ENCODE measurements at places on chromosomes 12 and 14. TPM values are rescaled to one million over a fixed set of nuclear protein-coding genes. Genes with fewer than 3 reads are reported as not detected.

- no peak overlapping the region for H3K27ac ChIP-seq
- peaks cover 13% of the 10 kb centered on the region for H3K4me1 ChIP-seq
- H3K36me3 ChIP-seq: no peaks in the 10 kb centered on the region
- H3K27me3 ChIP-seq: peaks cover 5% of the 10 kb centered on the region
Observed at GRCh38 chr12:113420996-113421595, 1.1 kb upstream of the SDSL start.

GRCh38 chr14:91998667-91999570 is 40.9 kb downstream of the TRIP11 start:
- no peak for DNase-seq
- peak overlapping the region; percentile 17 for H3K4me3 ChIP-seq
- H3K4me1 ChIP-seq: peaks cover 48% of the 10 kb centered on the region
- H3K36me3 ChIP-seq: peaks cover 47% of the 10 kb centered on the region

DNA sequence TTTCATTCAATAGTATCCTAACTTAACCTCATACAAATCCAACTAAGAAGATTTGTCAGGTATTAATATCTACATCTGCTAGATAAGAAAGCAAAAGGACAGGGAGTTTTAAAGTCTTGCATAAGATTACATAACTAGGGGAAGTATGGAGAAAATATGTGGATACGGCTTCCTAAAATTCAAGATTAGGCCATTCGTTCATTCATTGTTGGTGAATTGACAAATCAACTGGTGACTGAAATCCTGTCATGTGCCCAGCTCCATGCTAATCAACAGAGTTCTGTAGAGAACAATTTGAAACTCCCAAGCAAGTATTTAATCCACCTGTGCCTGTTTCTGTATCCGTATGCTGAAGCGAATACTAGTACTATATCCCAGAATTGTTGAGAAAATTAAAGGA is 260.9 kb upstream of the USP15 start:
- no peak for DNase-seq
- H3K27me3 ChIP-seq: peaks cover 2% of the 10 kb centered on the region
- no peaks in the 10 kb centered on the region for H3K4me1 ChIP-seq
- H3K4me3 ChIP-seq: no peak overlapping the region

- no peaks in the 10 kb centered on the region for H3K36me3 ChIP-seq
- DNase-seq: peak; percentile 25
- peaks cover 22% of the 10 kb centered on the region for H3K27me3 ChIP-seq
- H3K4me1 ChIP-seq: peaks cover 13% of the 10 kb centered on the region
Observed at GRCh38 chr12:66929121-66929520, 250.2 kb upstream of the GRIP1 start.

DNA sequence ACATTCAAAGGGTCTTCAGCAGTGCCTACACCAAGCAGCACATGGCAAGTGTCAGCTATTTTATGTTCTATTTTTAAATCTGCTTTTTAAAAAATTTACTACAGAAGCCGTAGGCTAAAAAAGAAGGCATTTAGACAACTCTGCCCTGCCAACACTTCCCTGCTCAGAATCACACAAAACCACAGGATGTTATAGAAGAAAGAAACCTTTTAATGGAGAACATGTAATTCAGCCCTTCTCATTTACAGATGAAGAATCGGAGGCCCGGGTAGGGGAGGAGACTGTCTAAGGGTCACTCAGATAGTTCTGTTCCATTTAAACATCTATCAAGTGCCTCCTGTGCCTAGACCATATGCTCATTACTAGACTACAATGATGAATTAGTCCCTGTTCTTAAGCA is 171.8 kb upstream of the NTF3 start:
- no peaks in the 10 kb centered on the region for H3K36me3 ChIP-seq
- H3K27me3 ChIP-seq: no peaks in the 10 kb centered on the region
- H3K27ac ChIP-seq: no peak overlapping the region
- no peak overlapping the region for H3K4me3 ChIP-seq

DNA sequence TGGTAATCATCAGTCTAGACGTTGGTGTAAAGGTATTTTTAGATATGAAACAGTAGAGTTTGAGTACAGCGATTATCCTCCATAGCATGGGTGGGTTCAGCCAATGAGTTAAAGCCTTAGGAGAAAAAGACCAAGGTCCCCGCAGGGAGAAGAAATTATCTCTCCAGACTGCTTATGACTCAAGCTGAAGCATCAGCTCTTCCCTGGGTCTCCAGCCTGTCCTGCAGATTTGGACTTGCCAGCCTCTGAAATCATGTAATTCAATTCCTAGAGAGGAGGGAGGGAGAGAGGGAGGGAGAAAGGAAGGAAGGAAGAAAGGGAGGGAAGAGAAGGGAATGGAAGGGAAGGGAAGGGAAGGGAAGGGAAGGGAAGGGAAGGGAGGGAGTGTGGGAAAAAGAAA is 12.0 kb upstream of the DTX1 start:
- no peak overlapping the region for H3K4me3 ChIP-seq
- H3K4me1 ChIP-seq: no peaks in the 10 kb centered on the region
- peaks cover 14% of the 10 kb centered on the region for H3K27me3 ChIP-seq

GRCh38 chr12:124837958-124838803 is 25.5 kb downstream of the SCARB1 start:
- H3K4me1 ChIP-seq: peaks cover 2% of the 10 kb centered on the region
- H3K36me3 ChIP-seq: no peaks in the 10 kb centered on the region
- no peak for DNase-seq
- H3K27me3 ChIP-seq: no peaks in the 10 kb centered on the region
- H3K27ac ChIP-seq: no peak overlapping the region
- H3K4me3 ChIP-seq: no peak overlapping the region

DNA sequence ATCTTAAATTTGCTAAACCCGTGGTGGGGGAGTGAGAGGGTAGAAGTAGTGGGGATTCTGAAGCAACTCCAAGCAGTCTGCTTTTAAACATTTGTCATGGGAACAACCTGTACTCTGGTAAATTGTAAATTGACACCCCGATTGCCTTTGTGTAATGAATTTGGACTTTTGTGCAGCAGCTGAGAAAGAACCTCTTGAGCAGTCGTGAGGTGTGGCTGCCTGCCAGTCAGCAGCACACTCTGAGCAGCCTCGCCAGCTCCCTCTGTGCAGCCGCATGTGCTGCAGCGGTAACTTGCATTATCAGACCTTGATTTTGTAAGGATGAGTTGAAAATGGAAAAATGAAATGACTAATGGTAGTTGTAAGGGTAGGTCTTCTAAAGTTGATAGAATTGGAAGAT is 74.3 kb downstream of the SUSD6 start:
- no peak overlapping the region for H3K4me3 ChIP-seq
- no peaks in the 10 kb centered on the region for H3K27me3 ChIP-seq
- peaks cover 26% of the 10 kb centered on the region for H3K36me3 ChIP-seq

GRCh38 chr14:96126783-96127271 is 77.8 kb upstream of the BDKRB2 start:
- peaks cover 6% of the 10 kb centered on the region for H3K27me3 ChIP-seq
- H3K36me3 ChIP-seq: no peaks in the 10 kb centered on the region
- peak overlapping the region; percentile 58 for H3K27ac ChIP-seq
- no peak for DNase-seq

GRCh38 chr12:63985456-63985855 is 141.0 kb downstream of the SRGAP1 start:
- no peaks in the 10 kb centered on the region for H3K4me1 ChIP-seq
- H3K36me3 ChIP-seq: no peaks in the 10 kb centered on the region
- H3K27ac ChIP-seq: no peak overlapping the region
- no peak overlapping the region for H3K4me3 ChIP-seq

DNA sequence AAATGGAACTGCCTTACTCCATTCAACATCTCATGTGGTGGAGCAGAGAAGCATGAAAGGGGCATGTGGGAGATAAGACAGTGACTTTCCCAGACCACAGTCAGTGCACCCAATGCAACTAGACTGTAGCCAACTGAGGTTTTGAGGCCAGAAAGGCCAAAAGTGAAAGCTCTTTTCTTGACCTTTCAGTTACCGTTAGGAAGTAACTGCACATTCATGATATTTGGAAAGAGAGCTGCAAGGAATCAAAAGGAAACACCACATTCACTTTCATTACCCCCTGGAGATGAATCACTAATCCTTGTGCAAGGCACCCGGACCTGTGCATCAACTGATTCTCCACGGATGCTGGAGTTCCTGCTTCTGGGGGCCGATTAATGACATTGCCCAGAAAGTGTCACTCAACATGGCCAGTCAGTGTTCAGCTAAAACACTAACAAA is 72.9 kb upstream of the ELK3 start:
- H3K4me3 ChIP-seq: no peak overlapping the region
- no peak for DNase-seq
- peaks cover 17% of the 10 kb centered on the region for H3K4me1 ChIP-seq
- H3K27ac ChIP-seq: no peak overlapping the region

DNA sequence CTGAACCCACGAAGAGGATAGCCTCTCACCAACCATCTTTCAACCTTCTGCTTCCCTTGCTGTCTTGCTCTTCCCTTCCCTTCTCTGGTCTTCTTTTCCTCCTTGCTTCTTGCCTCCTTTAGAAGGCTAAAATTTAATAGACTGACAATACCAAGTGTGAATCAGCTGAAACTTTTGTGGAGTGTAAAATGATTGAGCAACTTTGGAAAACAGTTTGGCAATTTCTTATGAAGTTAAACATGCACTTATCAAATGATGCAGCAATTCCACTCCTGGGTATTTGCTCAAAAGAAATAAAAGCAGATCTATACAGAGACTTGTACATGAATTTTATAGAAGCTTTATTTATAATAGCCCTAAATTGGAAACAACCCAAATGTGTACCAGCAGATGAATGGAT is 3.3 kb upstream of the KRT86 start:
- peaks cover 11% of the 10 kb centered on the region for H3K4me1 ChIP-seq
- peaks cover 42% of the 10 kb centered on the region for H3K27me3 ChIP-seq
- DNase-seq: no peak
- H3K4me3 ChIP-seq: no peak overlapping the region

GRCh38 chr12:126198966-126199692 is 1133.9 kb downstream of the AACS start:
- H3K27ac ChIP-seq: no peak overlapping the region
- H3K4me1 ChIP-seq: no peaks in the 10 kb centered on the region
- no peak overlapping the region for H3K4me3 ChIP-seq
- no peaks in the 10 kb centered on the region for H3K27me3 ChIP-seq

DNA sequence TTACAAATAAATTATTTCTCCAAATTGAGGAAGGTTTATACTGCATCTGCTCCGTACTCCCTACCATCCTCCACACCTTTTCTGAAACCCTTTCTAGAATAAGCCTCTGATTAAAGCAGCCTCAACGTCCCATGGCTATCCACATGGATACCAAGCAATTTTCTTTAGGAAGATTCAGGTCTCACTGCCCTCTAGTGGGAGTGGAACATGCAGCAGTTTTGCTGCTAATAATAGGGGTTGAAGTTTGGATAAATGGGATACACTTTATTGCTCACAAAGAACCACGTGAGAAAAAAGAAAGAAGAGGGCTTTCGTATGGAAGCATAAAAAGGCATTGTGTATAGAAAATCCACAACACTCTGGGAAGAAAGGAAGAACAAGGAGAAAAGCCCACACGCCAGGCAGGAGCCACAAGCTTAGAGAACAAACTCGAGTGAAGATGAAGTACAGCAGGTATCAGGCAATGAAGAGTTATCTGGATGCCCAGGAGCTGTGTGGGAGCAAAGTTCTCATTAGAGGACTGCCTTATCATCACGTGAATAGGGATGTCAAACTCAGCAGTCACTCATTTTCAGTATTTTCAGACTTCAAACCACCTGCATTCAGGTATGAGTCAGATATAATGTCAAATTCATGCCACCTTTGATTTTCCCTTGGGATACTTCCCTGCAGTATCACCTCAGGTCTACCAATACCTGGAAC is 45.8 kb downstream of the CCER1 start:
- no peak overlapping the region for H3K4me3 ChIP-seq
- DNase-seq: no peak
- H3K4me1 ChIP-seq: no peaks in the 10 kb centered on the region
- H3K27ac ChIP-seq: no peak overlapping the region

DNA sequence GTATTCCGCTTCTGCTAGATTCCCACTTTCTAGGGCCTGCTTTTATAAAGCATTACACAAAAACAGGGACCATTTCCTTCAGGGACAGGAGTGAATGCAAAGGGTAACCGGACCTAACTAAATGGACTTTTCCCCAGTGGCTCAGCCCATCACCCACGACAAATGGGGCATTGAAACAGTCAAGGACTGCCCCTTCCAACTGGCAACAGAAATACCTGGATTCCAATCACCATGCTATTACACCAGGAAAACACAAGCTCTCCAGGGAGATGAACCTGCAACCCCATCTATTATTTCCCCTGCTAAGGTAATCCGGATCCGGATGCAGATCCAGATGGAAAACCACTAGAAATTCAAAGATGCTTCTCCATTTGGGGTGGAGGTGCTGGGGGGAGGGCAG is 1.0 kb downstream of the MPHOSPH9 start:
- H3K4me1 ChIP-seq: peaks cover 62% of the 10 kb centered on the region
- H3K27ac ChIP-seq: peak overlapping the region; percentile 97
- H3K27me3 ChIP-seq: no peaks in the 10 kb centered on the region
- no peak for DNase-seq
- H3K4me3 ChIP-seq: peak overlapping the region; percentile 97

DNA sequence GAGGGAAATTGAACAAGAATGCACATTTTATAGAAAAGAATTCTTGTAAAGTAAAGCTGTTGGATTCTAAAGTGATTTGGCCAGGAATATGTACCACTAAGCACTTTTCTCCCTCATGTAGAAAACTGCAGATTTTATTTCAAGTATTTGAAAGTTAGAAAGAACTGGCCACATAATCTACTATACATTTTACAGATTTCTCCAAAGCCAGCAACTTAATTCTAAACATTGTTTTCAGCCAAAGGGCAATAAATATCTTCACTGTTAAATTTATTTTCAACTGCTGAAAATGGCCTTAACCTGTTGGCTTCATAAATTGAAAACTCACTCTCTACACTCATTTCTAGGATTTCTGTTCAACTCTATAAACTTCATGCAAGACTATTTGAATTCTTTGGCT is 15.6 kb upstream of the KERA start:
- H3K4me3 ChIP-seq: no peak overlapping the region
- H3K36me3 ChIP-seq: no peaks in the 10 kb centered on the region
- H3K27me3 ChIP-seq: no peaks in the 10 kb centered on the region
- H3K27ac ChIP-seq: no peak overlapping the region
- DNase-seq: no peak

GRCh38 chr12:25423355-25424050 is 129.6 kb downstream of the LMNTD1 start:
- H3K27ac ChIP-seq: no peak overlapping the region
- no peaks in the 10 kb centered on the region for H3K36me3 ChIP-seq
- H3K4me1 ChIP-seq: no peaks in the 10 kb centered on the region
- H3K4me3 ChIP-seq: no peak overlapping the region
- H3K27me3 ChIP-seq: peaks cover 6% of the 10 kb centered on the region
- DNase-seq: no peak

GRCh38 chr14:104280085-104280901 is 141.9 kb downstream of the KIF26A start:
- H3K27ac ChIP-seq: no peak overlapping the region
- no peak overlapping the region for H3K4me3 ChIP-seq
- no peaks in the 10 kb centered on the region for H3K27me3 ChIP-seq
- no peak for DNase-seq
- H3K4me1 ChIP-seq: no peaks in the 10 kb centered on the region

- H3K4me1 ChIP-seq: peaks cover 49% of the 10 kb centered on the region
- H3K27me3 ChIP-seq: no peaks in the 10 kb centered on the region
- H3K36me3 ChIP-seq: peaks cover 14% of the 10 kb centered on the region
Observed at GRCh38 chr14:61563880-61564617, 131.3 kb upstream of the HIF1A start.

Gene ASCL1
- total RNA-seq: not detected

Gene MIP
- total RNA-seq: not detected

Gene TSHR
- not detected for total RNA-seq

Gene FAM222A
- total RNA-seq: 1.9 TPM

Gene TMPRSS12
- not detected for total RNA-seq

Gene ADAM20
- total RNA-seq: 0.18 TPM

Gene RPL10L
- not detected for total RNA-seq

Gene FOXM1
- 142 TPM for total RNA-seq

Gene BBOF1
- 1.3 TPM for total RNA-seq

Gene TMEM119
- total RNA-seq: not detected

Gene GZMB
- total RNA-seq: 354 TPM

Gene PPP1R1A
- not detected for total RNA-seq

Gene AHNAK2
- total RNA-seq: not detected

Data from activated CD8-positive, alpha-beta T cell treated with anti-CD3 and anti-CD28 coated beads, Interleukin-2, amount 10 ng/mL, durations not matched to agents 7 days and 5 days (primary cell).